ENCODE measurements at places on chromosomes 7 and 10. TPM values are rescaled to one million over a fixed set of nuclear protein-coding genes. Genes with fewer than 3 reads are reported as not detected.

STRIP2 gene
- total RNA-seq, result 6.1 TPM

TAS2R41 gene
- total RNA-seq, result not detected

CC2D2B gene
- total RNA-seq, result not detected

LSM8 gene
- 22.5 TPM for total RNA-seq

TCERG1L gene
- total RNA-seq, result not detected

LLCFC1 gene
- not detected for total RNA-seq

TNPO3 gene
- 47.7 TPM for total RNA-seq
